Nephron progenitor cell (in vitro differentiated cells): ENCODE measurements at places on chromosomes 4 and X.

DNA sequence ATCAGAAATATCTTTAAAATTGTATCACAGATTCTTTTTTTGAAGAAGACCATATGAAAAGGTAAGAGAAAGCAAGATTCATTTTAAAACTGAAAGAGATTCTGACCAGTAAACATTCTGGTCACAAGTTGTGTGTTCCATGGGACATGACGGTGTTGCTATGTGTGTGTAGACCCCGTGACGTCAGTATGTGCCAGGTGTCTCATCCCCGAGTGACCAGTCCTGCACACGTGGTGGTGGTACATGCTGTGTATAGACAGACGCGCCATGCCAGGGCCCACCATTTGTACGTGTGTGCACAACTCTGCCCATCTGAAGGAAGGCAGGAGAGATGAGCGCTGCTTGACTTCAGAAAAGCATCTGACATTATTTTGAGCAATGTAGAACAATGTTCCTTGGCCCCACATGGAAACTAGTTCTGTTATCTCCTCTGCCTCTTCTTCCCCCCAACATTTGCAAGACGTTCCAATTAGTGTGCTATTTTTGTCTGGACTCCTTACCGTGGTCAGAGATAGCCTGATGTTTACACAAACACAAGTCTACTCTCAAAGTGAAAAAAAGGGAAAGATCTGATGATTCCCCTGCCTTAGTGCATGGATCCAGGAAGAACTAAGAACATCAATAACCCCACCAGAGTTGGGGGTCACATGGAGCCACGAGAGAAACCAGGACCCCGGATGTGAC is 51.2 kb downstream of the IRF2 start:
- DNase-seq, result no peak

- no peak for DNase-seq
Measured at GRCh38 chr4:175561696-175562095, 250.4 kb downstream of the GPM6A start.

DNA sequence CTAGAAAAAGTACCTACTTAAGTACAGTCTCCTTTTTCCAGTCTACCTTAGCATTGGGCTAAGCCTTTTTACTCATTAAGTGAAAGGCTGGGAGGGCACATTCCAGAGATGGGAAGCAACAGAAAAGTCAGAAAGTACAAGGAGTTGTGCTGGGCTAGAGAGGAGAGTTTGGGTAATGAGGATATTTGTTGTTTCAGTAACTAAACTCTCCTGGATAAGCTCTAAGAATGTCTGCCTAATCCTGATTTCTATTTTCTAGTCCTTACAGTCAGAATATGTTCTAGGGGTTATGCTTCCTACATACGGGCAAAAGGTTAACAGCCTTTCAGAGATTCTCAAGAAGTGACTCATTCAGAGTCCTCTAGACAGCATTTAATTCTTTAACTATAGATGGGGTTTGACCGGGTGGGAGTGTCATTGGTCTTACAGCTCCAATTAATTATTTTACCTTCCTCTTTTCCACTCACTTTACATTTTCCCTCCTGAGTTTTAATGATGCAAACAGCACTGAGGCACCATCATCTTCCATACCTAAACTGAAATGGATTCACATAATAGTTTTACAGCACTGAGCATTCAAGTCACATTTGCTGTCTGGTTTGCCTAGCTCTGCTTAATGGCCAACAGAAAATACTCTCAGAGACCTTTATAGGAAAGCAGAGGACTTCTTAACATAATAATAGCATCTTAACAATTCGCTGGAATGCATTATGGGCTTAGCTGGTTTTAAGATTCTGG is 42.9 kb downstream of the USP26 start:
- no peak for DNase-seq

DNA sequence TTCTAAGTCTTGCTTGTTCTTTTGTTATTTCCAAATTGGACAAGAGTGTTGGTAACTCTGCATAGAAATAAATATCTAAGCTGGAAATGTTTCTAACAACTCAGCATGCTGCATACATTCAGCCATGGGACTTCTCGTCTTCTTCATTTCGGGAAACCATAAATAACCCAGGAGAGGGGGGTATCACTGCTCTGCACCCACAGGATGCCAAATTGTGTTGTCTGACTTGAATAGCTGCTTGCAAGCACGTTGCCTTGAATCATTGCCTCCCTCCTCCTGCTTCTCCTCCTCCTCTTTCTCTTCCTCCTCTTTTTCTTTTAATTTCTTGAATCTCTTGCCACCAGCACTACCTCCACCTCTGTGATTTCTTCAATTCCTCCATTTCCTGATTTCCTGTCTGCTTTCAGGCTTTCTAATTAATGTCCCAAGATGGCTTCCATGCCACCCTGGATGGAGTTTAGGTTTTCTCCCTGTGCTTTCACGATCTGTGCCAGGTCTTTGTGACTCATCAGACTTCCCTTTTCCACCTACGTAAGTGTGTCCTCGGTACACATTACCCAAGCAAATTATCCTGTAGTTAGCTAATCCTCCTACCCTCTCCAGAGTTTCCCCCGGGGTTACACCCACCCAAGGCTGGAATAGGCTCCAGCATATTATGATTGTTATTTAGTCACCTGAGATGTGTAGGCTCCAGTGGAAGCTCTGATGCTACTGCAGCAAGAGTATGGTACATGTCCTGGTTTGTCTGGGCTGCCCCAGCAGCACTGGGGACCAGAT is 122.6 kb upstream of the VCX3B start:
- no peak for DNase-seq

- DNase-seq, result no peak
Measured at GRCh38 chrX:74593593-74593992, 20.8 kb downstream of the RLIM start.

DNA sequence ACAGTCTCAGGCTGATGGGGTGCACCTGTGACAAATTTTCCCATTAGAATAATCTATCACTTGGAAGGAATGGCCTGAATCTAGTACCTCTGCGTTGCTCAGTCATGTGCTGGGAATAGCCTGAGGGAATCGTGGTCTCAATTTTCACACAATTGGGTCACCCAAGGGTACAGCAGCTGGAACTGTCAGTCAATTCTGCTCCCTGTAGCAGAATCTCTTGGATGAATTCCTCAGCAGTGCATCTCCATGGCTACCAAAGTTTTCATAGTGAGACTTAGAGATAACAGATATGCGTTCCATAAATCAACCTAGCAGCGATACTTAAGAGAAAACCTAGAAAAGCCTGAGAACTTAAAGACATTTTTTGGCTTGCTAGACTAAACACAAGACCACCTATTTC is 288.7 kb upstream of the CTSO start:
- DNase-seq, result no peak
